EH (cell line): ENCODE measurements at places on chromosomes 11 and 22.

GRCh38 chr11:36748836-36749235 is 150.8 kb upstream of the RAG2 start:
- DNase-seq: no peak

- no peak for DNase-seq
These were observed 48.1 kb upstream of the HMGXB4 start for GRCh38 chr22:35209203-35209602.

- DNase-seq: no peak
These were observed 89.5 kb upstream of the FGF3 start for GRCh38 chr11:69908511-69909220.

GRCh38 chr11:96024666-96025065 is 100.8 kb upstream of the MTMR2 start:
- no peak for DNase-seq
